Inflammatory macrophage treated with lipopolysaccharide for 4 hours (primary cell): ENCODE measurements at places on chromosomes 2 and 18.

- DNase-seq: no peak
Measured at GRCh38 chr18:23949863-23950262, 64.7 kb upstream of the TTC39C start.

- DNase-seq: no peak
Measured at GRCh38 chr2:238688193-238689153, 159.4 kb upstream of the TWIST2 start.

DNA sequence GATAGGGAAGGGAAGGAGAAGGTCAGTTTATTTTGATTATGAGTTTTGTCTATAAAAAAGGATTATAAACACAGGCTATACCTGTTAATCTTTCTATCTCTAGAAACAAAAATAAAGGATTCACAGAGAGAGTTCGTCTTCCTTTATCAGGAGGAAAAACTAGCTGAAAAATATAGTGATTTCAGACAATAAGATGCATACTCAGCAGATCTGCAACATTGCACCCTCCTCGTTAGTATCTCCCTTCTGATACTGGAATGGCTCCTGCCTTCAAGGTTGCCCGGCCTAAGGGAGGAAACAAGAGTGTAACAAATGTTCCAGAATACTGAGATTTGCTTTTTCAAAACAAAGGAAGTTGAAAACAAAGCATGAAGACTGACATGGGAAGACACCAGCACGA, 48.7 kb upstream of the LRATD1 start:
- DNase-seq: no peak

DNA sequence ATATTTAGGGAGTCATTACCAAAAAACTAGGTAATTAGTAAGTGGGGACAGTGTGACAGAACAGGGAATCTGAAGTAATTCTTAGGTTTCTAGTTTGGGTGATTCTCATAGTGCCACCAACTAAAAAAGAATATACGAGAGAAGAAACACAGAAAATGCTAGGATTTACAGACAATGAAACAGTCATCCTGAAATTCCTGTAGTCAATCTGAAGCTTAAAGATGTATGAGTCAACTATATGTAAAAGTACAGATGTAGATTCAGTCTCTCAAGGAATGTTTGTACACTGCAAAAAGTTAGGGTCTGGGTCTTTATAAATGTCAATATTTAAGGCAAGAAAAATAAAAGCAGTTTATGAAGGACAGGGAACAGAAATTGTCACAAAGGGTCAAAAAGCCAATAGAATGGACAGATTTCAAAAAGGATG, 107.0 kb downstream of the STRN start:
- no peak for DNase-seq

- DNase-seq: peak; percentile 25
Measured at GRCh38 chr2:154375579-154375931, 322.9 kb upstream of the KCNJ3 start.

DNA sequence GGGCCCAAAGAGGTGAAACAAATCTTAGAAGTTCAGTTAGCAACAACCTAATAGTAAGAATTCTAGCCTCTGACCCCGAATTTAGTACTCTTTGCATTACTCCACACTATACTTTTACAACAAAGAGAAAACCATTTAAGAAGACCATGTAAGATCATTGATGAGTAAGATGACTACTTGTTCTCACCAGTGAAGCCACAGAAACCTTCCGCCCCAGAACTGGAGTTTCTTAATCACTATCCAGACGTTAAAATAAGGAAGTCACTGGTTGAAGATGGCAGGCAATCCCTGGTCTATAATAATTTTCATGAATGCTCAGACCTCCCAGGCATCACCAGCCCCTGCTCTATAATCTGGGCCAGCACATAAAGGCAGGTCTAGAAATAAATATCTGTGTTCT, 95.0 kb downstream of the TMEM163 start:
- peak; percentile 79 for DNase-seq

DNA sequence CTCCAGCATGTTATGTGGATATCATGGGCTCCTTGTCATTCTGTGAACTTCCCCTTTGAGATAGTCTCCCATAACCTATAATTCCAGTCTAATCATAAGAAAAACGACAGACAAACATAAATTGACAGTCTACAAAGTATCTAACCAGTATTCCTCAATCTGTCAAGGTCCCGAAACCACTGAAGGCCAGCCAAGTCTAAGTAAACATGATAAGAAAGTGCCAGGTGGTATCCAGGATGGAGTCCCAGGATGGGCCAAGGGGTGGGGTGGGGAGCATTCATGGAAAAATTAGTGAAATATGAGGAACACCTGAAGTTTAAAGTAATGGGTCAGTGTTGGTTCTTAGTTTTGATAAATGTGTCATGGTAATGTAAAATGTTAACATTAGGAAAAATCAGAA, 355.5 kb downstream of the DPP10 start:
- DNase-seq: no peak

- no peak for DNase-seq
Measured at GRCh38 chr18:54608028-54608642, 17.1 kb downstream of the DYNAP start.

GRCh38 chr2:71933467-71934319, 214.0 kb downstream of the CYP26B1 start:
- no peak for DNase-seq

- DNase-seq: peak; percentile 99
Measured at GRCh38 chr2:8090748-8091700, 590.8 kb upstream of the ID2 start.

DNA sequence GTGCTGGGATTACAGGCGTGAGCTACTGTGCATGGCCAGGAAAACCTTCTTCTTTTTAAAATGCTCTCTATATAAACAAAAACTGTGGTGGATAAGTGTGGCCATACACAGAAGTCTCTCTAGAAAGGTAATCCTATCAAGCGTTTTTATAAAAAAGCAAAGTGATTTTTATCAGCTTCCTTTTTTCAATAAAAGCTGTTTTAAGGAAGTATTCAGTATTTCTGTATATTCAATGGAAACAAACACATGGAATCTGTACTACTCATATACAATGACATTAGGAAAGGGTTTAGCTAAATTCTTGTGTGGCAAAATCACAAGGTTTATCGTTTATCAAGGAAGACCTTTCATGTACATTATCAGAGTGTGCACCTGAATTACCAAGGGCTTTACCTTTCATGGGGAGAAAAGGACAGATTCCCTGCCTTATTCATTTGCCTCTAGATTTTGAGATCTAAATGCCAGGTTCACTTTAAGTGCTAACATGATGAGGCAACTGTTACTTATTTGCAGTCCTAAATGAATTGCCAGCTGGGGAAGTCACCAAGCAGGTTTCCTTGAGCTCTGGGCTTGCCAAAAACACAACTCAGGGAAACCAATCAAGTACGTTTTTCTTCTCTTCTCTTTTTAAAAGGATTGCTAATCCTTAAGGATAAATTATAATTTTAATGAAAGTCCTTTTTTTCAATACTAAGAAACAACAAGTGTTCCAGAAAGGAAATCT, 70.8 kb downstream of the RTN4 start:
- DNase-seq: peak; percentile 5

- no peak for DNase-seq
Measured at GRCh38 chr2:182852090-182852489, 14.3 kb downstream of the FRZB start.

- DNase-seq: peak; percentile 85
Measured at GRCh38 chr2:113054066-113054465, 1.4 kb upstream of the IL36B start.

GRCh38 chr2:35503738-35504199, 851.8 kb upstream of the CRIM1 start:
- no peak for DNase-seq

GRCh38 chr2:224039080-224039769, at the start of gene SERPINE2:
SERPINE2 (minus strand) TSS chr2:224039286; CDS start chr2:224001900, 37,386 bp downstream.
- DNase-seq: no peak

- DNase-seq: peak; percentile 84
Measured at GRCh38 chr2:54524226-54524991, 68.3 kb downstream of the SPTBN1 start.

GRCh38 chr2:28664120-28664842, 87.3 kb upstream of the PPP1CB start:
- no peak for DNase-seq

GRCh38 chr2:233371641-233372040, 17.3 kb downstream of the DGKD start:
- DNase-seq: no peak

GRCh38 chr18:31244771-31245394, 73.1 kb upstream of the DSG1 start:
- DNase-seq: no peak

DNA sequence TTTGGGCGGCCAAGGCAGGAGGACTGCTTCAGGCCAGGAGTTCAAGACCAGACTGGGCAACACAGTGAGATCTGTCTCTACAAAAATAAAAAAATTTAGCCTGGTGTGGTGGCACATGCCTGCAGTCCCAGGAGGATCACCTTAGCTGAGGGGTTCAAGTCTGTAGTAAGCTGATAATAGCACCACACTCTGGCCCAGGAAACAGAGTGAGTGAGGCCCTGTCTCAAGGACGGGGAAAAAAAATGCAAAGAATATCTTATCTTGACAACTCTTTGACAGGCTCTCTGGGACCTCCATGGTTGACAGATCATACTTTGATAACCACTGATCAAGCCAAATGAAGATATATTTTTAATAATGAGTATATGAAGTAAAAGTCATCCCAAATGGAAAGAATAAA, 22.7 kb downstream of the USP34 start:
- no peak for DNase-seq

DNA sequence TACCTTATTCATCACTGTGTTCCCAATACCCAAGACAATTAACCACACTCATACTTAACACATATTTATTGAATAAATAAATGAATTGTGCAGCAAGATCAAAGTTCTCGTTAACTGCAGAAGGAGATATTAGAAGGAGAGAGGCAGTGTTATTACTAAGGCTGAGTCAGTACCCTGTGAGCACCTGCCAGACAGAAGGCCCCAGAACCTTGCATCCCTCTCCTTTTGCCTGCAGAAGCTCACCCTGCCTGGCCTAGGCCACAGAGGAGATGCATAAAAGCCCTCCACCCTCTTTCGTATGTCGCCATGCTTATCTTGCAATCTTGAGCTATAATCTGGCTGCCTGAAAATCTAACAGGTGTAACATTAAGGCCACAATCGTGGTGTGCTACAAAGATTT, 20.5 kb upstream of the RNF149 start:
- DNase-seq: no peak

- no peak for DNase-seq
Measured at GRCh38 chr2:240121190-240121589, 14.9 kb downstream of the COPS9 start.

DNA sequence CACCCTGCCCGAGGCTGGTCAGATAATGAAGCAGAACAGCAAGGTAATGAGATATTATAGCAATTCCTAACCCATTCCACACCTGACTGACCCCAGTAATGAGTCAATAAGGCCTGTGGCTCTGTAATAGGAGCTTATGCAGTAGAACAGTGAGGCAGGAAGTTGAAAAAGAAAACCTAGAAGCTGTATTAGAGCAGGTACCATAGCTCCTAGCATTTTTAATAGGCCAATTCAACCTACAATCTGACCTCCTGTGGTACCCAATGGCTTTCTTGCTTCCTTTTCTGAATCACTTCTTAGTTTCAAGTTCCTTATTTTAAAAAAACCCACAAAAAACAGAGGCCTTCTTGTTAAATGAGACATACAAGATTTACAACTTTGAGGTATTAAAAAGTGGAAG, 43.6 kb upstream of the MAP2 start:
- DNase-seq: peak; percentile 45

DNA sequence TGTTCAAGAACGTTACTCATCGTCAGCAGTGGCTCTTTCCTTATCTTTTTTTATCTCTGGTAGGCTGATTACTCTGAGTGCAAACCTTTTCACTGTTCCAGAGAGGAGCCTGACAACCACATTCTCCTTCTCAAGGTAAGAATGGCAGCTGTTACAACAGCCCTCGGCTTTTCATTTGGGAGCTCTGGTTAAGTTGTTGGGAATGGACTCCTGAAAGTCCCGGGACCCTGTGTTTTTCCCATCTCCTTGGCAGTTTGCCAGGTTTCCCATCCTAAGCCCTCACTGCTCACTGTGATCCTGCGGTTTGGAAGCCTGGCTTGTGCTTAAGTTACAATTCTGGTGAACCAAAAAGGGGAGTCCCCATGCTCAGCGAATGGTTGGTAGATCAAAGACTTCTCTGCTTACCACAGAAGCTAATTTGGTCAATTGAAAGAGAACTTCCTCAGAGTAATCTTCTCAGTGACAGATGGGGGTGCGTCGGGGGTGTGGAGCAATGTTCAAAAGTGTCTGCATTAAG, 122.3 kb downstream of the LYPD6B start:
- peak; percentile 43 for DNase-seq

- no peak for DNase-seq
Measured at GRCh38 chr2:9416962-9417316, 6.4 kb downstream of the ITGB1BP1 start.

- no peak for DNase-seq
Measured at GRCh38 chr2:72204156-72204785, 56.6 kb upstream of the CYP26B1 start.

GRCh38 chr18:55584201-55584600, 3.8 kb downstream of the TCF4 start:
- DNase-seq: no peak

- DNase-seq: no peak
Measured at GRCh38 chr2:14681608-14682007, 49.1 kb downstream of the LRATD1 start.

DNA sequence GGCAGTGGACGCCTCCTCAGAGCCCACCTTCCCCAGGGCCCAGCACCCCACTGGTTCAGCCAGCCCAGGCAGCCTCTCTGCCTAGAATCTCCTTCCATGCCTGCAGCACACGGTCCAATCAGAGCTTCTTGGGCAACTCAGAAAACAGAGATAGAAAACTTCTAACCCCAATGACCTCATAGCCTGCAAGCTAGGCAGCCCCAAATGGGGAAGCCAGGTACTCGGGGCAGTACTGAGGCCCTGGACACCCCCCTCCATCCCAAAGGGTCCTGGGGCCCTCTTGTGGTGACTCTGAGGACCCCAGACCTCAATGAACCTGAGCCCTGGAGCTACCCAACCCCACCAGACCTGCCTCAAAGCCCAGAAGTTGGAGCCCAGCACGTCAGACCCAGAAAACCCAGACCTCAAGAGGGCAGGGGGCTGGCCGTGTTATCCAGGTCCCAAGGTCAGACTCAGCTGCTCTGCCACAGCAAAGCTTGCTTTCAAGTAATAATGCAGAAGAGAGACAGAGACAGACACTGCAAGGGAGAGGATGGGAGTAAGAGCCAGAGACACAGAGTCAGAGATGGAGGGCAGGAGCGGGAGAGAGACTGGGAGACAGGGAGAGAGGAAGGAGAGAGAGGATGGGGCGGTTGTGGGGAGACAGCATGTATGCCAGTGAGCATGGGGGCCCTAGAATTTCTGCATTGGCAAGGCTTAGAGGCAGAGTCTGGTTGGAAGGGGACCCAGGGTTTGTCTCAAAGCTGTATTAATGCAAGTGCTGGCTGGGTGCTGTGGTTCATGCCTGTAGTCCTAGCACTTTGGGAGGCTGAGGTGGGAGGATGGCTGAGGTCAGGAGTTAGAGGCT, 28.2 kb downstream of the SERTAD2 start:
- peak; percentile 45 for DNase-seq
